ENCODE measurements at places on chromosomes 2 and 18.

GRCh38 chr2:100875516-100876230 is 55.7 kb downstream of the NPAS2 start:
- DNase-seq: no peak

GRCh38 chr2:236309669-236310029 is 45.4 kb upstream of the ASB18 start:
- peak; percentile 42 for DNase-seq

DNA sequence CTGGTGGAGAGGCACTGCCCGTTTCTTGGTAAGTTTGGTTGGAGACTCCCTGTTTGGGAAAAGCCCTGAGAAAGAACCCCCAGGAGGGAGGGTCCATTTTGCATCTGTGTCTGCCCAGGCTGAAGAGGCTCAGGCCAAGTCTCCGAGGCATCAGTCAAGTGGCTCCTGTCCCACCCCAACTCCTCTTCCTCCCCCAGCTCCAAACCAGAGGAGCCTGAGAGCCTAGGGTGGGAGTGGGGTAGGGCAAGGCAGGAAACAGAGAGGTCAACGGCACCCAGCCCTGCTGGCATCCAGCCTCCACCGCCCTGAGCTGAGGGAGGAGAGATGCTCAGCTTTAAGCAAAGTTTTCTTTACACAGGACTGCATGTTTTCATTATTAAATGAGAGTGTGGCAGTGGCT is 38.2 kb downstream of the CYP27C1 start:
- DNase-seq: no peak

GRCh38 chr2:233424154-233424951 is 70.1 kb downstream of the DGKD start:
- DNase-seq: no peak

All from GM20000 (cell line).